Activated CD4-positive, alpha-beta memory T cell treated with anti-CD3 and anti-CD28 coated beads for 36 hours (primary cell): ENCODE measurements at places on chromosomes 3 and 15.

DNA sequence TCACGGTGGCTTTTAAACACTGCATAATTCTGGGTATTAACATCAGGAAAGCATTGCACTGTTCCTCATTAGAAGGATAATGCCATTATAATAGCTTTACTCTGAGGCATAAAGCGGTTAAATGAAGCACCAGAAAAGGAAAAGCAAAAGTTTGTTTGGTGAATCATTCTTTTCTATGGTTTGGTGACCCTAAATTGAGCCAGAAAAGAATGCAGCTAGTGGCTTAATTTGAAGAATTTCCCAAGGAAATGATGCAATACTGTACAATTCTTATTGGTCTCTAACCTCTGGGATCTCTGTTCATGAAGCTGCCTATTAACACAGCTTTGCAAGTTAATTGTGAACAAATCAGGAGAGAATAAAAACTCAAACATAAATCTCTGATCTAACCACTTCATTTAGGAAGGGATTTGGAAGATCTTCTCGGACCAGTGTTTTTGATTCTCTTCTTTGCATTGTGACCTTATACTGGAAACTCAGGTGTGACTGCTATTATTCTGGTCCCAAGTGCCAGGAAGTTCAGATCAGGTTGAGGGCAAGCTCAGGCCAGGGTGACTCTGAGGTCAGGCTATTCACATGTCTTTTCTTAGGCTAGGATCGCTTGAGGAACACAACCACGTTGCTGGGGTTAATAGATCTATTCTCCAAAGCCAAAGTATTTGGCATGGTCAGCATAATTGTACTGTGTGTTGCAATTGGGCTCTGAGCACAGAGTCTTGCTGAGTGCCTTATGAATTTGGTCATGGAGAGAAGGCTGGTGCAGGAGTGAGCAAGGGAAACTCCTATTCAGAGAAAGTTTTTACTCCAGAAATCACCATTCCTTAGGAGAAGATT, 11.3 kb upstream of the DLG1 start:
- DNase-seq = no peak

DNA sequence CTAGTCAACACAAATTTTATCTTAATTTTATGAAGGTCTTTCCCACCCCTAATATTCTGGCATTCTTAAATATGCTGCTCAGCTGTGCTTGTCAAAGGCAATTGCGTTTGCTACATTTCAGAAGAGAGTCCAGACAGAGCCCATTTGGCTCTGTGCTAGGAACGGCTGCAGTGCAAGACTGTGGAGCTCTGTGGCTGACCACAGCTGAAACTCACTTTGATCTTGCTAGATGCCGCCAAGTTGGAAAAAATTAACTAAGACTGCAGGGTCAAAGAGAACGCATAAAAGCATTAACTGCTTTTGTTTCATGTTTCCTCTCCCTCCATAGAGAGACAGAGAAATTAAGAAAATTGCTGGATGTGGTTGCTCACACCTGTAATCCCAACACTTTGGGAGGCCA, 7.6 kb upstream of the PPP1R2 start:
- peak; percentile 50 for DNase-seq

- DNase-seq = no peak
These were observed 29.9 kb upstream of the TMOD3 start for GRCh38 chr15:51799282-51800252.

DNA sequence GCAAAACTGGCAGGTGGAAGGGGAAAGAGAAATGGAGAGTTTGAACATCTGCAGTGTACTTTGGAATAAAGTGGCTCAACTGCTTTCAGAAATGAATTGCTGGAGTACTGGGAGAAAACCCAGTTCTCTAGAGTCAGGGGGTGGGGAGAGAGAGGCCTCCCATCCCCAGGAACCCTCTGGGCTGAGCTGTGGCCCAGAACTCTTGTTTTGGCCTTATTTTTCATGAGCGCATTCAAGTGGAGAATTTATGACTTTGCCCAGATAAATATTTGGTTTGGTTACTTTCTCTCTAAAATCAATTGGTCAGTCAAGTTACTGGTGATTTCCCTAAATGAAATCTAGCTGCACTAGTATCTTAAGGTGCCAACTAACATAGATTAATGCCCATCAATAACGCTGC, 28.7 kb upstream of the HACD2 start:
- no peak for DNase-seq

- peak; percentile 3 for DNase-seq
These were observed 60.7 kb downstream of the EXOG start for GRCh38 chr3:38556640-38557358.

GRCh38 chr3:127940116-127940515, 25.1 kb downstream of the KBTBD12 start:
- DNase-seq = no peak

GRCh38 chr3:36405190-36405589, 24.9 kb downstream of the STAC start:
- no peak for DNase-seq

DNA sequence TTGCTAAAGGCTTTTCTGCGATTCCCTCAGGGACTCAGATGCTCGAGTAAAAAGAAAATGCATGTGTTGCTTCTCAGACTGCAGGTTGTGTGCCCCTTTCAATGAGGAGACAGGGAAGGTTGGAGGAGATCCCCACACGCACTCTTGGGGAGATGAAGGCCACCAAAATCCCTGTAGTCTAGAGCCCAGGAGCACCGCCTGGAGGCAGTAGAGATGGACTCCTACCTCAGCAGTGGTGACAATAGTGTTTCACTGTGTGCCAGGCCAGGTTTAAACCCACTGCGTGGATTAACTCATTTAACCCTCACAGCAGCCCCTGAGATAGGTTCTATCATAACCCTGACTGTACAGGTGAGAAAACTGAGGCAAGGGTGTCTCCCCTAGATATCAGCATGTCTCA, 15.2 kb downstream of the MEGF11 start:
- DNase-seq = no peak

- no peak for DNase-seq
These were observed 59.5 kb upstream of the SLC6A11 start for GRCh38 chr3:10756546-10756945.

DNA sequence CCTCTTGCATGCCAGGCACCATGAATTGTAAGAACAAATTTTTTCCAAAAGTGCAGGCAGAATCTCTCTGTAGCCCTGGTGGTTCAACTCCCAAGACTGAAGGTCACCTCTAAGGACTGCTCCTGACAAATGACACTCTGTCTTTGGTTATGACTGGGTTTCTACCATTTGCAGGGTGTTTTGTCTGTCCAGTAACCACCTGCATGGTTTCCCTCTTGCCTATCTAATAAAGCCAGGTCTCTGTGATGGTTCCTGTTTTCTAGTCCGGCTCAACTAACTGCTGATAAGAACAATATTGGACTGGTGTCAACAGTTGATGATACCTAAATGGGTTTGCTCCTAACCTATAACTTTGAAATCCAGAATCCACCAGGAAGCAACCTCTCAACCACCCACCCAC, 43.7 kb downstream of the ATP8B4 start:
- no peak for DNase-seq

DNA sequence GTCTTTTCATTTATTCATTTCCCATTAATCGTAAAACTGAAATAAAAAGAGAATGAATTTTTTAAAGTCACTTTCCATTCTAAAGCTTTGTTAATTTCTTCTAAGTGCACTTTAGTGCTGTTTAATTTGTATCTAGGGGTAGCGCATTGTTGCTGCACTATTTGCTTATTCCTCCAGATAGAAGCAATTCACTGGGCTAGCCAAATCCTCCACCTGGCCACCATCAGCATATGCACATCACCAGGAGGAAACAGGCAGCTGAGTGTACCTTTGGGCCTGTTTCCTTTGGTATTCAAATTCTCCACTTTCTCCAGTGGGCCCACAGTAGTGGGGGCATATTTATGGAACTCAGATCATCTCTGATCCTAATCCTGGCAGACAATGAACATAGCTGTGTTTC, 29.8 kb upstream of the CPB1 start:
- DNase-seq = no peak

DNA sequence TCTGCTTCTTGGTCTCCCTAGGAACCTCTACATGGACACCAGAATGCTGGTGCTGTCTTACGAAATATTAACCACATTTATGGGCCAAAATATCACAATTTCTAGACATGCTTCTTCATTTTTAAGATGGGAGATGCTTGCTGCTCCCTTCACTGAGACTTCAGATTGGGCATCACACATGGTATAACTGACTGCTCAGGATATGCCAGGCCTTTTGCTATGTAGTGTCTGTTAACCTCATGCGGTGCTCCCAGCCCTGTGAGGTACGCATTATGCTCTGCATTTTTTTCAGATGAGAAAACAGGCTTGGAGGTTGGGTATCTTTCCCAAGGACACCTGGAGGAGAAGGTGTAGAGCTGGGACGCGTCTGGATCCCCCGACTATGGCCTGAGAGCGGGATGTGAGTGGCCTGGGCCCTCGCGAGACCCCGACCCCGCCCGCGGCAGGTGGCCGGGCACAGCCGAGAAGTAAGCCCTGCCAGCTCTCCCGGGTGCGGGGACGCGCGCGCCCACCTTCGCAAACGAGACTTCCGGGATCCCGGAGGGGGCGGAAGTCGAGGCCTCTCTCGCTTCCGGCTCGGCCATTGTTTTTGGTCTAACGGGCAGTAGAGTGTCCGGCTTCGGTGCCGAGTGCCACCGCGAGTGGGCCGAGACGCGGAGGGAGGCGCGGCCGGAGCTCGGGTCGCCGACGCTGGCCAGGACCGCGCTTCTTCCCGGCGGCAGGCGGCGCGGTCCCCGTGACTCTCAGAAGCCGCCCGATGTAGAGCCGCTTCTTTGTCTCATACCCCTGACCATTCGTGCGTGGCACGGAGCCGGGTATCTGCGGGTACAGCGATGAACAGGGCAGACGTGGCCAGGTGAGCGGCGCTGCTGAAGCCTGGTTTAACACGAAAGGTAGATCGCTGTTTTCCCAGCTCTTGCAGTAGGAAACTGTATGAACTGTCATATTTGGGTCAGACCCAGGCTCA, at the start of gene ZKSCAN7:
TSS of gene ZKSCAN7 (plus strand) at position 568 of the 967 bp plus-strand sequence. CDS start 1,855 bp downstream, outside the sequence.
- peak; percentile 65 for DNase-seq
